ENCODE measurements at places on chromosomes 3 and 15. TPM values are rescaled to one million over a fixed set of nuclear protein-coding genes. Genes with fewer than 3 reads are reported as not detected.

Gene SLC2A2
- total RNA-seq: under 0.01 TPM

Gene PLSCR5
- total RNA-seq: not detected

Gene MYZAP
- total RNA-seq: not detected

Gene JMJD7
- 3.1 TPM for total RNA-seq

Gene HMCES
- 9.9 TPM for total RNA-seq

Gene LCTL
- 7.8 TPM for total RNA-seq

Gene PLCB2
- total RNA-seq: 0.49 TPM

Gene ZNF385D
- total RNA-seq: 1.6 TPM

Gene SLC28A2
- total RNA-seq: not detected

Gene TGM4
- not detected for total RNA-seq

Gene NPHP3
- total RNA-seq: 46.1 TPM

Gene ZNF774
- total RNA-seq: 0.85 TPM

Gene LYZL4
- total RNA-seq: not detected

Gene LRRC34
- total RNA-seq: 3.4 TPM

Gene PPP1R14D
- not detected for total RNA-seq

Gene RARB
- 25.8 TPM for total RNA-seq

Gene OIP5
- 0.36 TPM for total RNA-seq

Gene ADCY5
- 1.3 TPM for total RNA-seq

Measured in hair follicle dermal papilla cell (primary cell).